ENCODE measurements at places on chromosomes 6 and 20.

- DNase-seq = no peak
These were observed 221.3 kb downstream of the ERMARD start for GRCh38 chr6:169972736-169973135.

DNA sequence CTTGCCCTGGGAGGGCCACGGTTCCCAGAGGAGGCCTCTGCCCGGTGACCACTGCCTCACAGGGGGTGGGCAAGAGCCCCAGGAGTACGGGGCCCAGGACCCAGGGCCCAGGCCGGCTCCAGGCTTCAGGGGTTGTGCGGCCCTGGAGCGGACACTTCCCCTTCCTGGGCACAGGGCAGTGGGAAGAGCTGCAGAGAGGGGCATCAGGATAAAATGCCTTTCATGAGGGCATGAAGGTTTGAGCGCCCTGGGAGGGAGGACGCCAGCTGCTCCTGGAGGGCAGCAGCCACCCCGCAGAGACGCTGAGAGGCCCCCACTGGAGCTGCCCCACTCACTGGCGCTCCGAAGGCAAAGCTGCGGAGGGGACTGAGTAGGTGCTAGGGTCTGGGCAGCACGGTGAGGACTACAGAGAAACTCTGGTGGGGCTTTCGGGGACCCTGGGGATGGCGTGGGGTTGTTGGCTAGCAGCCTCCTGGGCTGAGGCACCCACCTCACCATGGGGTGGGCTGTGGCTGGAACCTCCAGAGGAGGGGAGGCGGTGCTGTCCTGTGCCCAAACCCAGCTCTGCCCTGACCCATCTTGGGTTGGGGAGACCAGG is 10.4 kb downstream of the LAMA5 start:
- no peak for DNase-seq

GRCh38 chr20:50659975-50660670 is 31.2 kb downstream of the RIPOR3 start:
- no peak for DNase-seq

- no peak for DNase-seq
These were observed 254.8 kb downstream of the FOXC1 start for GRCh38 chr6:1864496-1864895.

All from keratinocyte (primary cell).